ENCODE measurements at places on chromosomes 7 and 10.

- no peak for DNase-seq
These were observed 99.3 kb downstream of the SEMA3C start for GRCh38 chr7:80819503-80819902.

DNA sequence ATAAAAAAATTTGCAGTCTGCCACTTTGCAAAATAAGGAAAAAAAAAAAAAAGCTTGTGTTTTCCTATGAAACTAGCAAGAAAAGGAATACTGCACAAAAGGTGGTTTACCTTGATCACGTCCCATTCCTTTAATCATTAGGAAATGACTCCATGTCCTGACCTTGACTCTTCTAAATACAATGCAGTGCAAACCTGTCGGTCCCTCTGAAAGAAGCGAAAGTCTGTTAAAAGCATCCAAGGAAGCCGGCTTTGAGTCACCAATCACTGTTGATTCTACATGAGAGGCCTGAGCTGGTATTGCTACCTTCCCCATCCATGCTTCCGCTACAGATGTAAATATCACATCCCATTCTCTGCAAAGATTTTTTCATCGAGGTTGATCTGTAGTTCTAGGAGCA is 652.1 kb downstream of the SDK1 start:
- no peak for DNase-seq

DNA sequence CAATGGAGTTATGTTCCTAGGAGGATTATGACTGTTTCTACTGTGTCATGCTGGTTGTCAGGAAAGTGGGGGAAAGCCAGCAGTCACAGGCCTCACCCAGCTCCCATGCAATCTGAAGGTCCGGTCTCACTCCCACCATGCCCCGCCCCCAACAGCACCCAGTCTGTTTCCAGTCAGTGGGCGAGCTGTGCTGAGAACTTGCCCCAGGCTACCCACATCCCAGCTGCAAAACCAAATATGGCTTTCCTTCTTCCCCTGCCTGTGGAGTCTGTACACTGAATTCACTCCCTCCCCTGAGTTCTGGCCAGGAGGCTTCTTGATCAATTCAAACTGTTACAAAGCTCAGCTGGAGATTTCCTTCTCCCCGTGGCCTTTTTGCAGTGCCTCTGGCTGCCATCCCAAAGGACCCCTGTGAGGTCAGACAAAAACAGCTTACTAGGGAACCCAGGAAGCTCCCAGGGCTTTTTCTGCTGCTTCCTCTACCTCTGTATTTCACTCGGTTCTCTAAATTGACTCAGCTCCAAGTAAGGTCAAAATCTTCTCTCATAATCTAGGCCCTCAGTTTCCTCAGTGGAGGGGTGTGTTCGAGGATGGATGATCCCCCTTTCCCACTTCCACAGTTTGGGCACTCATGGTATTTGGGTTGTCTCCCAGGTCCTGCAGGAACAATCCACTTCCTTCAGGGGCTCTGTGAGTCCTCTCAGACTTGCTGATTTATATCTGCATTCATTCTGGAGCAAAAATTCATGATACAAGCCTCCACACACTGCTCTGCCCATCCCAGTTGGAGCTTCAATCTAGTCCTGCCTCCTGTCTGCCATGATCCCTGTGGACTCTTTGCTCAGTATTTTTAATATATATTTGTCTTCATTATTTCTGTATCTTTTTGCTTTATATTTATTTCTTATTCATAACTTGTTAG is 205.5 kb downstream of the SEMA3D start:
- no peak for DNase-seq

DNA sequence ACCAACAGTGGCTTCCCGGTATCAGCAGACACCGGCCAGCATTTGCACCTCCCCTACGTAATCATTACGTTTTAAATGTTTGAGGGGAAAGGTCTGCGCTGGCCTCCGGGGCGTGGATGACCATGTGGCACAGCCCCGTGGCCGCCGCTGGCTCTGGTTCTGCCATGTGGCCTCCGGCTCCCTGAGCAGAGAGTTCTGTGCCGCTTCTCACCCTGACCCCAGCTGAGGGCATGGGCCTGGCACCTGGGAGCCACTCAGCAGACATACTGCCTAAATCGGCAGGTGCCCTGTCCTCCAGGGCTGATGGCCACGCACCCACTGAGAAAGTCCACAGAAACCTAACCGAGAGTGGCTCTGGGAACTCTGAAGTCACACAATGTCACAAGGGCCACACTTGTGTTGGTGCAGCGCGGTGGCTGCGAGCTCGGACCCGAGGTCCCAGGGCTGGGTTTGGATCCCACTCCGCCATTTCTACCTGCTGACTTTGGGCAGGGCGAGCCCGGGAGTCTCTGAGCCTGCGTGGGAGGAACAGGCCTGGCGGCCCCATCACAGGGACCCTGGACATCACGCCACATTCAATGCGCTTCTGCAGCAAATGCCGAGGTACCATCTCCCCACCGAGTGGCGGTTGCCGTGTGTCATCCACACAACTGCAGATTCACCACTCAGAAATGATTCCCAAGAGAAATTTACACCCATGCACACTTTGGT is 25.3 kb downstream of the CFAP46 start:
- DNase-seq: no peak

DNA sequence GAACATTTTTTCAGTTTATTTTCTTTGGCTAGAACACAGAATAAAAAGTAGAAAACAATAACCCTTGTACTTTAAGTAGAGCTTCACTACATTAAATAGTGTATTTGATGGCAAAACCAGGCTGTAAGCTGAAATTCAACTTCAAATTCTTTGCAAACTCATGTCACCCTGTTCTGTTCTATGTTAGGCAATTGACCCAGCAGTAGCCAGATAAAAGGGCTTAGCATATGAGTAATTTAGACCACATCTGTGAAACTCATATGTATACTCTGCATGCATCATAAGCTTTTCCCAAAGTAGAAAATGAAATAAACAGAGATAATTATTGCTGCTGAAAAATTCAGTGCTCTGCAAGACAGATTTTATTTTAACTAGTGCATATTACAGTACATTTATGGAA is 150.2 kb downstream of the GNAI1 start:
- DNase-seq: no peak

- DNase-seq: no peak
These were observed 19.3 kb upstream of the ZNF365 start for GRCh38 chr10:62354916-62355315.

- no peak for DNase-seq
These were observed 402 bp upstream of the TMEM168 start for GRCh38 chr7:112790586-112791003.

DNA sequence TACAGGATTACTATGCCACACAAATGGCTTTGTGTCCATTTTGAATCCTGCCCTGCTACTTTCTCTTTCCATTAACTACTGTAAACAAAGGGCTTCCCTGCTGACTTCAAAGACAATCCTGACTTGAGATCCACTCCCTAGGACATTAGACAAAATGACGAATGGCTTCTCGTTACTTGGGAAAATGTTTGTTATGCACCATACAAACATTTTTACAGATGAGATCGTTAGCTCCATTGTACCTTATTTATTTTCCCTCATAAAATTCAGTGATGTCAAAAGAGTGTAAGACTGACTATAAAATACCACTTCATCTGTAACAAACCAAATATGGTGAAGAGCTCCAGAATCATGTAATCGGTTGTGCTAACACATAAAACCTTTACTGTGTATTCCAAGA is 121.8 kb downstream of the CD36 start:
- no peak for DNase-seq

GRCh38 chr10:36023939-36024338 is 381.8 kb upstream of the FZD8 start:
- DNase-seq: no peak

- DNase-seq: no peak
These were observed 34.9 kb upstream of the LOXL4 start for GRCh38 chr10:98302741-98303365.

GRCh38 chr7:82211333-82211732 is 232.2 kb downstream of the CACNA2D1 start:
- no peak for DNase-seq

DNA sequence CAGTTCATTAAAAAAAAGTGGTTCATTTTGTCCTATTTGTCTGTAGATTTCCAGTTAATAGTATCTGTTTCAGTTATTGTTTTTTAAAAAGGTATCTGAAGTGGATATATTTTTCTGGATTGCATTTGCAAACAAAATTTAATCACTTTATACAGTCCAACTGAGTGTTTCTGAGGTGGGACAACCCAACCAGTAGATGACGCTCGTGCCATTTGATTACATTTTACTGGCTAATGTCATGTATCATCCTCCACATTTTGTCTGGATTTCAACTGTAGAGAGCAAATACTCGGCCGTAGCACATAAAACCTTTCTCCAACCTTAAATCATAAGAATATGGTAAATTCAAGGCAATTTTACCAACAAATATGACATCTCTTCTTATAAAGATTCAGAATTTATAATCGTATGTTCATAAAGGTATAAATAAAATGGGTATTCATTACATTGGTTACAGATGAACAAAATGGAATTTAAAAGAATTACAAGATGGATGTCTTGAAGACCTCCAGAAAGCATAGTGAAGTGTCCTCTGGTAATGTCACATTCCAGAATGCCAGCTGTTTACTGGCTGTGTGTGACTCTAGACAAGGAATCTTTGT is 789.0 kb downstream of the PHTF2 start:
- no peak for DNase-seq

GRCh38 chr10:63123727-63124362 is 9.3 kb upstream of the NRBF2 start:
- DNase-seq: no peak

DNA sequence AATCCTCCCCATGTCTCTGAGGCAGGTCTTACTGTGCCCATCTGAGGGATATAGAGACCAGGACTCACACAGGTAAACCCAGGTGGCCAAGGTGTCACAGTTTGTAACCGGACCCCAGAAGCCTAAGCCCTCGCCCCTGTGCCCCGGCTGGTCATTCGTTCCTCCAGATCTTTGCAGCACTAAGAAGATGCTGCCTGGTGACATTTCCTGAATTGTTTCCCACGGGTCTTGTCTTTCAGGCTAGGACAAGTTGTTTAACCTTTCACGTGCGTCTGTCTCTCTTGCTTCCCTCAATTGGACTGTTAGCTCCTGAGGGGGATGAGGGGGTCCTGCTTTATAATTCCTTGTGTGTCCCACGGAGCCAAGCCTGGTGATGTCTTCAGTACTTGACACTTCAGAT is 158.0 kb downstream of the KCNMA1 start:
- DNase-seq: no peak

GRCh38 chr10:33434933-33435332 is 100.5 kb upstream of the NRP1 start:
- DNase-seq: no peak

DNA sequence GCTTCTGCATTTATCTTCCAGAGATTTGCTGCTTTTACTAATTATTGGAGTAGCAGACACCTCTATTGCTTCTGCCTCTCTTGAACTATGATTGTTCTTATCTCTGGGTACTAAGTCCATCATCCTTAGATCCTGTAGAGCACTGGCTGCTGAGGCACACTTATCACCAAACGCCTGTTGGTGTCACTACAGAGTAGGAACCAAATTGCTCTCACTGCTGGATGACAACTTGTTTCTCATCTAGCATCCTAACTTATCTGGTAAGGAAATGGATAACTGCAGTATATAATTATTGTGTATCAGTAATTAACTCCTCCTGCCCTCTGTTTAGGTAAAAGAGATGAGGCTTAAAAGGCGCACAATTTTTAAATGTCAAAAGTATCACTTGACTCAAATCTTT is 1059.4 kb downstream of the NRG3 start:
- DNase-seq: no peak

GRCh38 chr10:4006858-4007257 is 221.8 kb upstream of the KLF6 start:
- DNase-seq: no peak

GRCh38 chr7:22343071-22343470 is 13.9 kb downstream of the RAPGEF5 start:
- no peak for DNase-seq

All from endothelial cell (in vitro differentiated cells).